ENCODE measurements at places on chromosomes 11 and 22.

- DNase-seq: no peak
- no peak overlapping the region for H3K27ac ChIP-seq
- no peaks in the 10 kb centered on the region for H3K36me3 ChIP-seq
- no peaks in the 10 kb centered on the region for H3K27me3 ChIP-seq
- H3K4me3 ChIP-seq: no peak overlapping the region
These were observed 505.6 kb downstream of the BUD13 start for GRCh38 chr11:116267146-116267545.

DNA sequence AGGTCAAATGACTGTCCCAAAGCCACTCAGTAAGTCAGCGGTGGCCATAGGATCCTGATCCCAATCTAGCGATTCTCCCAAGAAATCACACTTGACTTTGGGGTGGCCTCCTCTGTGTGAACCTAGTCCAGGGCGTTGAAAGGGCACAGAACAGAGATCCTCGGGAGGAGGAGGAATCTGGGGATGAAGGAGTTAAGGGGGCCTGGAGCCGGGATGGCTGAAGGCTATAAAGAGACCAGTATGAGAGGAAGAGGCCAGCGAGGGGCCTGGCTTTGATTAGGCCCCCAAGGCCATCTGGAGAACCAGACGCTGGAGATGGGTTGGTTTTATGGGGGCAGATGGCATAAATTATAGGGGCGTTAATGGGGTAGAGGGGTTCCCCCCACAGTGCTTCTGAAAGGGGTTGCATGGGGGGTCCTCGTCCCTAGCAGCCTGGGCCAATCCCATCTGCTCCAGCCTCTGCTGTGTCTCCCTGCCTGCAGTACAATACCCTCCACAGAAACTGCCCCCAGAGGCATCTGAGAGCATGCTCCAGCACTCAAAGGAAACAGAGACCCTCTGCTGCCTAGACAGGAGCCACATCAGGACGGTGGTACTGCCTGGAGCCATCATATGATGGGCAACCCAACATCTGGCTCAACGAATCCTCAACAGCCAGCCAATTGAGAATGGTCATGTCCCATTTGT, 35.2 kb upstream of the TRIM29 start:
- H3K27me3 ChIP-seq: no peaks in the 10 kb centered on the region
- H3K27ac ChIP-seq: no peak overlapping the region
- peaks cover 4% of the 10 kb centered on the region for H3K4me1 ChIP-seq
- no peaks in the 10 kb centered on the region for H3K36me3 ChIP-seq

- no peak for DNase-seq
- peak overlapping the region; percentile 82 for H3K4me3 ChIP-seq
- no peak overlapping the region for H3K27ac ChIP-seq
- no peaks in the 10 kb centered on the region for H3K4me1 ChIP-seq
- H3K36me3 ChIP-seq: peaks cover 7% of the 10 kb centered on the region
These were observed 687 bp downstream of the ZNF202 start for GRCh38 chr11:123740787-123741158.

- peak overlapping the region; percentile 69 for H3K27ac ChIP-seq
- H3K4me3 ChIP-seq: no peak overlapping the region
- H3K27me3 ChIP-seq: no peaks in the 10 kb centered on the region
- peak; percentile 58 for DNase-seq
These were observed 58.9 kb downstream of the FBXO7 start for GRCh38 chr22:32533265-32534111.

GRCh38 chr22:46865052-46865434, 102.6 kb downstream of the TBC1D22A start:
- no peak overlapping the region for H3K27ac ChIP-seq
- no peaks in the 10 kb centered on the region for H3K36me3 ChIP-seq
- no peak overlapping the region for H3K4me3 ChIP-seq
- DNase-seq: peak; percentile 22
- H3K27me3 ChIP-seq: no peaks in the 10 kb centered on the region

GRCh38 chr11:126149759-126150625, 61.5 kb downstream of the RPUSD4 start:
- no peak for DNase-seq
- H3K36me3 ChIP-seq: no peaks in the 10 kb centered on the region
- no peak overlapping the region for H3K4me3 ChIP-seq
- H3K27me3 ChIP-seq: no peaks in the 10 kb centered on the region
- H3K27ac ChIP-seq: no peak overlapping the region
- no peaks in the 10 kb centered on the region for H3K4me1 ChIP-seq

- H3K36me3 ChIP-seq: peaks cover 76% of the 10 kb centered on the region
- DNase-seq: peak; percentile 95
- H3K27me3 ChIP-seq: no peaks in the 10 kb centered on the region
- H3K27ac ChIP-seq: peak overlapping the region; percentile 83
- no peak overlapping the region for H3K4me3 ChIP-seq
These were observed 75.8 kb downstream of the CD44 start for GRCh38 chr11:35214792-35215193.

GRCh38 chr11:13119361-13119760, 110.2 kb downstream of the RASSF10 start:
- no peaks in the 10 kb centered on the region for H3K36me3 ChIP-seq
- no peak for DNase-seq
- H3K27me3 ChIP-seq: no peaks in the 10 kb centered on the region
- H3K4me1 ChIP-seq: peaks cover 40% of the 10 kb centered on the region
- 0 out of 2 replicates have a peak overlapping the region, but pooled peaks have one; percentile 12 for H3K27ac ChIP-seq

- H3K36me3 ChIP-seq: no peaks in the 10 kb centered on the region
- no peak overlapping the region for H3K4me3 ChIP-seq
- no peaks in the 10 kb centered on the region for H3K4me1 ChIP-seq
- no peak overlapping the region for H3K27ac ChIP-seq
- DNase-seq: no peak
These were observed 25.2 kb downstream of the FAM76B start for GRCh38 chr11:95764267-95764898.

Data from SJSA1 (cell line).